ENCODE measurements at places on chromosomes 5 and 9.

DNA sequence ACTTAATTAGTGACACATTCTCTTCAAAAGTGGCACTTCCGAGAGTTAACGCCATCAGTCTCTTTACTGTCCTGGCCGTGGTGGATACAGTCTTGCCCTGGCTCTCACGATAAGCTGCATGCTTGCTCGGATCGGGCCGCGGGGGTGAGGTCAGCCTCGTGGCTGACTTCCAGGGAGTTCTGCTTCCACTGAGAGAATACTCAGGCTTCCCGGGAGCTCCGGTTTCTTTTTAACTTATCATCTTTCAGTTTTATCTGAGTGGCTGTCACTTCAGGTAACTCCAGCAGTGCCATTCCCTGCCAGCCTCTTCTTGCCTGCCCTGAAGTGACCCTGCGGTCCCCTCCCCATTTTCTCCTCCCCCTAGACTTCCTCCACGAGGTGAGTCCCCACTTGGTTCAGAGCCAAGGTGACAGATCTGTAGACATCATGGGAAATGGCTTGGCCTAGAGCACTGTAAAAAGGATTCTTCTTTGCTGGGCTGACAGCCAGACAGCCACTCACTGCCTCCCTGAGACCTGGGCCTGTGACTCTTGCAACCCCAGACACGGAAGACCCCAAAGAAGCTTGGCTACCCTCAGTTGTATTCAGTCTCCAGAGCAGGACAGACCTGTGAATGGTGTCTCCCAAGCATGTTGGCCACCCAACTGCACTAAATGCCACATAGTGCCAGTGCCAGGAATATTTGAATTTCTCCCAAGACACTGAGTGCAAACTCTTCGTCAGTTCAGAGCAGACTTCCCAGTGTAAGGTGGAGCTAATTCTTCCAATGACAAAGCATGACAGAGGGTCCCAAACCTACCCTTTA lies 95.1 kb downstream of the DAPK1 start:
- no peak for DNase-seq

GRCh38 chr9:130140706-130141105 lies 31.5 kb upstream of the NCS1 start:
- no peak for DNase-seq

GRCh38 chr9:35691334-35691650 lies 1.6 kb upstream of the TPM2 start:
- no peak for DNase-seq

DNA sequence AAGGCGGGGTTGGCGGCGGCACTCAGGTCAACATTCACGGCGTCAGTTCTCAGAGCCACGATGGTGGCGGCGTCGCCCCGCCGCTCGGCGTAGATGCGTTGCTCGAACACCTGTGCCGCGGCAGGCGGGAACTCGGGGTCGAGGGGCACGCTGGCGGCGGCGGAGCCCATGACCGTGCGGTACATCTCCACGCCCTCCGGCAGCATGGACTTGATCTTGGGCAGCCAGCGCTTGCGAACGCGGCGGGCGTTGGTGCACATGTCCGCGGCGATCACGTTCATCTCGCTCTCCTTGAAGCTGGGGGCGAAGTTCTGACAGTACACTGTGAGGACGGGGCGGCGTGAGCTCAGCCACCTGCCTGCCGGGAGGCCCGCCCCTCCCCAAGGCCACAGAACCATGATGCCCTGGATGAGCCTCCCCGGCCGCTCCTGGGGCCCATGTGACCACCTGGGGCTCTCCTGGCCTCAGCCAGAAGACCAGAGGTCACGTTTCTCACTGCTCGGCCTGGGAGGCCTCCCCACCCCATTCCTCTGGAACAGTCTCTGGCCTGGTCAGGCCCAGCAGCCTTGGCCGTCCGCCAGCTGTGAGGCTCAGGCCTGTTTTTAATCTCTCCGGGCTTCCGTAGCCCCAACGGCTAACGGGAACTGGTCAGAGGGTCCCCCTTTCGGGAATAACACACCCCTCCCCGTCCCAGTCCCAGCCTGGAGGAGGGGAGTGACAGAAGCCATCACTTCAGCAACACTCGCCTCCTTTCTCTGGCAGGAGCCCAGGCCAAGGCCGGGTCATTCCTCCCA lies 50.7 kb upstream of the UBAC1 start:
- no peak for DNase-seq

DNA sequence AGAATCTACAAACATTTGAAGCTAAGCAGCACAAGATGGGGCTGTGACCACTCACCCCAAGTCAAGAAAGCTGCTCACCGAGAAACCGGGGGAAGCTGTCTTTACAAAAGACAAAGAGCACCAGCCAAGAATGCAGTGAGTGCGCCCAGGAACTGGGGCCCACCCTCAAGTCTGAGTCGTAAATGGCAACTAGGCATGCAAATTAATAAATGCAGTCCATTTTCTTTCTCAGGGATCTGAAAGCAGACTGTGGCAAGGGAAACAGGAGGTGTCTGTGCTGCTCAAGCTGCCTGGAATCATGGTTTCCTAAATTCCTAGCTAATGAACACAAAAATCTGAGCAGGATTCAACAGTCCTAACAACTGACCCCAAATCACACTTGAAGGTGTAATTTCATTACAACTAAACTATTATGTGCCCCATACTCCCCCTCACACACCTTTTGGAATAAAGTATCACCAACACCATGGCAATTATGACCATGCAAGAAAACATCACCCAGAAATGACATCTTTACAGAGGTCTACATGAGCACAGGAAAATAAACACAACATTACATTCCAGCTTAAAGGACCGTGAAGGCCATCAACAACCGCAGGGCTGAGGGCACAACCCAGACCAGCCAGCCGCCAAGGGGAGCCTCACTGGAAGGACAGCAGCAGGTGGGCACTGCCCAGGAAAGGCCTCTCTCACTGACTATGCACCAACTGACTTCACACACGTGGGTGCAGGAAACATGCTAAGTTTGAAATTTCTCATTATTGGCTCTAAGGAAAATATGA lies 17.6 kb downstream of the NSUN2 start:
- DNase-seq, result no peak

- DNase-seq, result no peak
These were observed 29.5 kb downstream of the GDNF start for GRCh38 chr5:37810311-37810710.

DNA sequence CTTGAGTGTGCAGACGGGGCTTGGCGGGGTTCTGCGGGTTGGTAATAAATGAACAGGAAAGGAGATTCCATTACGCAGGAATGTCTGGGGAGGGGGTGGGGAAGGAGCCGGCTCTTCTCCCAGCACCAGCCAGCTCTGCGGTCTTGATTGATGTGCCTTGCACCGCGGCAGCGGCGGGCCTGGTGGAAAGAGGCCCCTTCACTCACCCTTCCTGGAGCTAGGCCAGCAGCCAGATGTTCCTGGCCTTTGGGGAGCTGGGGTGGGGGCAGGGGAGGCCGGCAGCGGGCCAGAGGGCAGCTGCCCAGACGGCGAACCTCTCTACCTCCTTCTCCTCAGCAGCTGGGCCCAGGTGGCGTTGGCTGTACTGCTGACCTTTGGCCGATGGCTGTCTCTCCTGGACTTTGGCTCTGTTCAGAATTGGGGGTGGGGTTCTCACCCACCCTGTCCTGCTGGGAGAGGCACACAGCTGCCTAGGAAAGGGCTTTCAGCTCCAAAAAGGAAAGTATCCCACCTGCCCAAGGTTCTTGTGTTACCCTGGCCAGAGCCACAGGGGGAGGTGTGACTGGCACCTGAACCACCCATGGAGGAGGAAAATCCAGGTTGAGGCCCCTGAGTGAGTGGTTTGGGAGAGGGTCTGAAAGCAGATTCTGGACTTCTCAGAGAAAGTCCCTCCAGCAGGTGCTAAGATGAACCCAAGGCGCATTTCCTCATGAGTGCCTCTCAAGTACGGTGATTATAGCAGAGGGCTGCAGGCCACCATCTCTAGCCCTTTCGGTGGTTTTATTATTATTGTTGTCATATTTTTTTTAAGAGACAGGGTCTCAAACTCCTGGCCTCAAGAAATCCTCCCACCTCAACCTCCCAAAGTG lies 58.0 kb upstream of the SYNPO start:
- no peak for DNase-seq

- DNase-seq, result no peak
These were observed 9.4 kb upstream of the DDX41 start for GRCh38 chr5:177526191-177526590.

GRCh38 chr5:76438025-76438424 lies 34.9 kb downstream of the IQGAP2 start:
- DNase-seq, result no peak

GRCh38 chr9:95044731-95045508 lies 272.6 kb downstream of the FANCC start:
- no peak for DNase-seq

GRCh38 chr9:76741524-76741923 lies 22.7 kb upstream of the PCA3 start:
- no peak for DNase-seq

DNA sequence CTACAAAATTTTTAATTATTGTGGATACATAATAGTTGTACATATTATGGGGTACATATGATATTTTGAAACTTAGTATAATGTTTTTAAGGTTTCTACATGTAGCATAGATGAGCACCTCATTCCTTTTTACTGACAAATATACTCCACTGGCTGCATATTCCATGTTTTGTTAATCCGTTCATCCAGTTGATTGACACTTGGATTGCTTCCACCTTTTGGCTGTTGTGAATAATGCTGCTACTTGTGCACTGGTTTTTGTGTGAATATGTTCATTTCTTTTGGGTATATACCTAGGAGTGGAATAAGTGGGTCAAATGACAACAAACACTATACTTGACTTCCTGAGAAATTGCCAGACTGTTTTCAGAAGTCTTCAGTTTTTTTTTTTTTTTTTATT lies 2.8 kb upstream of the ENTREP1 start:
- no peak for DNase-seq

DNA sequence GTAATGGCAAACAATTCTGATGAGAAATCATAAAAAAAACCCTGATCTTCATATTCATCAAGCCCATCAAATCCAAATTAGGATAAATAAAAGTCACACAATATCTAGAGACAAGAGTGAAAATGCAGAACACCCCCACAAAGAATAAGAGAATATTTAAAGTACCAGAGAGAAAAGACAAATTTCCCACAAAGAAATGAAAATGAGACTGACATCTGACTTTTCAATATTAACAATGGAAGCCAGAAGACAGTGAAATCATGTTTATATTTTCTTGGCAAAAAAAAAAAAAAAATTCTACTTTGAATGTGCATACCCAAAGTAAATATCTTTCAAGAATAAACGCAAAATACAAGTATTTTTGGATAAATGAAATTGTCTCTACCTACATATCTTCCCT lies 28.9 kb upstream of the COL5A1 start:
- no peak for DNase-seq

DNA sequence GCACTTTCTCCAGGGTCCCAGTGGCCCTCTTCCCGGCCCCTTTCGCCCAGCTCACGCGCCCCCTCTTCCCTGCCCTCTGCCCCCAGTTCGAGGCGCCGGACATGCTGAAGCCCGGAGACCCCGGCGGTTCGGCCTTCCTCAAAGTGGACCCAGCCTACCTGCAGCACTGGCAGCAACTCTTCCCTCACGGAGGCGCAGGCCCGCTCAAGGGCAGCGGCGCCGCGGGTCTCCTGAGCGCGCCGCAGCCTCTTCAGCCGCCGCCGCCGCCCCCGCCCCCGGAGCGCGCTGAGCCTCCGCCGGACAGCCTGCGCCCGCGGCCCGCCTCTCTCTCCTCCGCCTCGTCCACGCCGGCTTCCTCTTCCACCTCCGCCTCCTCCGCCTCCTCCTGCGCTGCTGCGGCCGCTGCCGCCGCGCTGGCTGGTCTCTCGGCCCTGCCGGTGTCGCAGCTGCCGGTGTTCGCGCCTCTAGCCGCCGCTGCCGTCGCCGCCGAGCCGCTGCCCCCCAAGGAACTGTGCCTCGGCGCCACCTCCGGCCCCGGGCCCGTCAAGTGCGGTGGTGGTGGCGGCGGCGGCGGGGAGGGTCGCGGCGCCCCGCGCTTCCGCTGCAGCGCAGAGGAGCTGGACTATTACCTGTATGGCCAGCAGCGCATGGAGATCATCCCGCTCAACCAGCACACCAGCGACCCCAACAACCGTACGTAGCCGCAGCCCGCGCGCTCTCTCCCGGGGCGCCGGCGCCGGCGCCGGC lies 1.0 kb downstream of the PRDM6 start:
- DNase-seq, result no peak

- no peak for DNase-seq
These were observed 63.1 kb downstream of the PPP2R2B start for GRCh38 chr5:146815411-146815810.

GRCh38 chr5:112978836-112979235 lies 2.2 kb downstream of the DCP2 start:
- DNase-seq, result peak; percentile 38

- no peak for DNase-seq
These were observed 317.4 kb upstream of the SGCD start for GRCh38 chr5:156009583-156009982.

DNA sequence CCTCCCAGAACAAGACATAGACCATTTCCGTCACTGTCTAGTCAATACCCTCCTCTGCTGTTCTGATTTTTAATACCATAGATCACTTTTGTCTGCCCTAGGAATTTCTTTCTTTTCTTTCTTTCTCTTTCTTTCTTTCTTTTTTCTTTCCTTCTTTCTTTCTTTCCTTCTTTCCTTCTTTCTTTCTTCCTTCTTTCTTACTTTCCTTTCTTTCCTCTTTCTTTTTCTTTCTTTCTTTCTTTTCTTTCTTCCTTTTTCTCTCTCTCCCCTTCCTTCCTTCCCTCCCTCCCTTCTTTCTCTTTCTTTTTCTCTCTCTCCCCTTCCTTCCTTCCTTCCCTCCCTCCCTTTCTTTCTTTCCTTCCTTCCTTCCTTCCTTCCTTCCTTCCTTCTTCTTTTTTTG lies 49.0 kb upstream of the RAPGEF1 start:
- no peak for DNase-seq

DNA sequence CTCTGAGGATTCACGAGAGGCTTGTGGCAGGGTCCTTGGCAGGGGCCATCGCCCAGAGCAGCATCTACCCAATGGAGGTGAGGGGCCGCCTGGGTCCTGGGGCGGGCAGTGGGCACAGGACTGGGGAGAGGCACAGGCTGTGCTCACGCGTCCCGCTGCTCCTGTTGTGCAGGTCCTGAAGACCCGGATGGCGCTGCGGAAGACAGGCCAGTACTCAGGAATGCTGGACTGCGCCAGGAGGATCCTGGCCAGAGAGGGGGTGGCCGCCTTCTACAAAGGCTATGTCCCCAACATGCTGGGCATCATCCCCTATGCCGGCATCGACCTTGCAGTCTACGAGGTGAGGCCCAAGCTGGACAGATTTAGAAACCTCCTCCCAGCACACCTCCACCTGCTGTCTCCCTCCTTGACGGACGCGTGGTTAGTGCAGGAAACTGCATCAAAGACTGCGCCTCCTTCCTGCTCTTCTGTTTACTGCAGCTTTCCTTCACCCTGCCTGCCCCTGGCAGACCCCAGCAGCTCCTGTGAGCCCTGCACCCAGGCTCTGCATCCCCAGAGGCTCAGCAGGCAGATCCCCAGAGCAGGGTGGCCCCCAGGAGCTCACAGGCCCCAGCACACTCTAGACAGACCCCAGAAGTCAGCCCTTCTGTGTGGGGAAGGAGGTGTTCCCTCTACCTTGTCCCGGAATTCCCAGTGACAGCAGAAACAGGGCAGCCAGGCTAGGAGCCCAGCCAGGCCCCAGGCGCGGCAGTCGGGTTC lies 21.2 kb downstream of the PTGES2 start:
- DNase-seq, result no peak

GRCh38 chr9:100317706-100318105 lies 35.0 kb downstream of the TEX10 start:
- no peak for DNase-seq

GRCh38 chr5:30099634-30100033 lies 1093.9 kb upstream of the CDH6 start:
- DNase-seq, result no peak

- DNase-seq, result peak; percentile 17
These were observed 150.8 kb downstream of the MEF2C start for GRCh38 chr5:88732181-88732633.

GRCh38 chr5:104178829-104179456 lies 616.4 kb upstream of the NUDT12 start:
- peak; percentile 6 for DNase-seq
